ENCODE measurements at places on chromosomes 2 and 18. TPM values are rescaled to one million over a fixed set of nuclear protein-coding genes. Genes with fewer than 3 reads are reported as not detected.

DNA sequence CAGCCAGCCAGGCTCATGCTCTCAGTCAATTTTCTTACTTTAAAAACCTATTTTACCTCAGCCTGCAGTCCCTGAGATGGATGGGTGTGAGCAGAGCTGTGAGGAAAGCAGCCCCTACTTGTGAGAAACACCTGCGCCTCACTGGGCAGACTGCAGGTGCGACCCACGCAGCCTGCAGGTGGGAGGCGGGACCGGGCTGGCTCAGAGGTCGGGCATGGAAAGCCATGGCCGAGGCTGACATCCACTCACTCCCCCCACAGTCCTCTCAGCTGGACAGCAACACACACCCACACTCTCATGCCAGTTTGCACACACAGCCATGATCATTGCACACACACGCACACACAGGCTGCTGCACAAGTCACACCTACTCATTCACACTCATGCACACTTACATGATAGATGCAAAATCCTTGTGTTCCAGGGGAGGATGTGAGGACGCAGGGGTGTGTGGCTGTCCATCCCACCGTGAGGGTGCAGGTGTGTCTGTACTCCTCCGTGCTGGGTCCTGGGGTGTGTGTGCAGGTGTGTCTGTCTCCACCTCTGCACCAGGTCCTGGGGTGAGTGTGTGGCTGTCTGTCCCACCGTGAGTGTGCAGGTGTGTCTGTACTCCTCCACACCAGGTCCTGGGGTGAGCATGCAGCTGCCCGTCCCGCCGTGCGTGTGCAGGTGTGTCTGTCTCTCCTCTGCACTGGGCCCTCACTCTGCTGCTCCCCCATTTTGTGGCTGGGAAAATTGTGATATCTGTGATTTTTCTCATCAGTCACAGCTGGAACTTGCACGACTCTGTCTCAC, 166.5 kb downstream of the RTP5 start:
- no peak for DNase-seq

DNA sequence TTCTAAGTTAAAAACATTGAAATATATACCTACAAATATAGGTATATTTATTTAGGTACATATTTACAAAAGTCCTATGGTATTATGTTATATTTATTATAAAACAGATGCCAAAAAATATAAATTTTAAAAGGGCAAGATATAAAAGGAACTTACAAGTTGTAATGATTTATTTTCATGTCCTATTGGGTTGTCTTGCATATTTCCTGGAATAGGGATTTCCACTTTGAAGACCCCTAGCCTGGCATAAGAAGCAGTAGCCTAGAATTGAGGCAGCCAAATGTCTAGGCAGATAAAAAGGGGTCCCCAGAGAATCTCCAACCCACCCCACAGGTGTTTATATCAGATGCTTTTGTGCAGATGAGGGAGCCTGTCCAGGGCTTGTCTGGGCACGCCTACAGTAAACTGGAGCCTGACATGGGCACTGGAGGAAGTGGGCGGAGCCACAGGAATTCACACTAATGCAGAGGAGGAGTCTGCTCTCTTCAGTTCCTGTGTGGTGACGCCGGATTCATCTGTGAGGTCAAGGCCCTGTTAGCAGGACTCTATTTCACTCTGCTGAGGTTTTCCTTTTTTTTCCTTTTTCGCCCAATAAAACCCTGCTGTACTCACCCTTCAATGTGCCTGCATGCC, 1088.9 kb upstream of the PIK3C3 start:
- DNase-seq: no peak

The FER1L5 gene
- total RNA-seq: not detected

DNA sequence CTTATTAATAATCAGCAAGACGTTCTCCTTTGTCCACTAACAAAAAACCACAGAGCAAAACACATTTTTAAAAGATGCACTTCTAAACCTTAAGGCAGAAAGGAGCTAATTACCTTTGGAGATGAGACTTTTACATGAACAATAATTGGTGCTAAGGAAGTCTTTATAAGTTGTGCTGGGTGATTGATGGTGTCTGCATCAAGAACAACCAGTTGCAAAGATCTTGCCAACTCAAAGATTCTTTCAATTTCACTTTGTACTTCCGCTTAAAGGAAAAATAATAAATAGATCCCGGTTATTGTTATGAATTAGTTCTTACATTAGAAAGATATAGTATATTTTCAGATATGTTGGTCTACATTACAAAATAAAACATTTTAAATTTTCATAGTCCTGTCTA, 26.9 kb upstream of the ARL5A start:
- no peak for DNase-seq

DNA sequence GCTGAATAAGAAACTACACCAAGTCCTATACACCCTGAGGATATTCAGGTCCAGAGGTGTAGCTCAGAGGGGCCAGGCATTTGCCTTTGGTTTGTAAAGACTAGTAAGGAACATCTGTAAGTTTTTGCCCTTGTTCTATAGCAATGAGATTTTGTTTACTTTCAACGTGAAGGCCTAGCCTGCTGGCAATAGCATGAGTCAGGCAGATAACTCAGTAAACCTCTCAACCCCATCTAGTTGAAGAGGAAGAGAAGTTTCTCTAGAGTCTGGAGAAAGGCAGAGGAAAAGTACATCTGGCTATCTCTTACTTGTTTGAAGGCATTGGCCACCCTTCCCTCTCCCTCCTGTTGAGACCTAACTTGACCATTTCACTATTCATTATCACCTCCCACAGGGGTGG, 70.3 kb upstream of the ZNF521 start:
- DNase-seq: no peak

The ASB3 gene
- 18.9 TPM for total RNA-seq

DNA sequence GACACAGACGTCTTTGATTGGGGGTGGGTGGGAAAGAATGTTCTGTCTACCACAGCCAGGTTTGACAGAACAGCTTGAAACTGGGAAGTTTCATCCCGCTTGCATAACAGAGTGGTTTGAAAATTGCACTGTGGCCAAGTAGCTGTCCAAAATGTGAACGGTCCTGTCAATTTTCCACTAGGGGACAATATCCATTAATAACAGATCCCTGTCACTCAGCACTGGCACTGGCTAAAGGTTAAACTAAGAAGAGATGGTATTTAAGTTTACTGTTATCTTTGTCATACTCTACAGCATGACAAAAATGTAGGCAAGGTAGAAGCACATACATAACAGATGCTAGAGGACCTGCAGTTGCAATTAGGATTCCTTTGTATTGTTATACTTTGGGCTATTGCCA, 55.6 kb upstream of the ACMSD start:
- no peak for DNase-seq

The AFF3 gene
- 0.02 TPM for total RNA-seq

The CELF4 gene
- total RNA-seq: not detected

DNA sequence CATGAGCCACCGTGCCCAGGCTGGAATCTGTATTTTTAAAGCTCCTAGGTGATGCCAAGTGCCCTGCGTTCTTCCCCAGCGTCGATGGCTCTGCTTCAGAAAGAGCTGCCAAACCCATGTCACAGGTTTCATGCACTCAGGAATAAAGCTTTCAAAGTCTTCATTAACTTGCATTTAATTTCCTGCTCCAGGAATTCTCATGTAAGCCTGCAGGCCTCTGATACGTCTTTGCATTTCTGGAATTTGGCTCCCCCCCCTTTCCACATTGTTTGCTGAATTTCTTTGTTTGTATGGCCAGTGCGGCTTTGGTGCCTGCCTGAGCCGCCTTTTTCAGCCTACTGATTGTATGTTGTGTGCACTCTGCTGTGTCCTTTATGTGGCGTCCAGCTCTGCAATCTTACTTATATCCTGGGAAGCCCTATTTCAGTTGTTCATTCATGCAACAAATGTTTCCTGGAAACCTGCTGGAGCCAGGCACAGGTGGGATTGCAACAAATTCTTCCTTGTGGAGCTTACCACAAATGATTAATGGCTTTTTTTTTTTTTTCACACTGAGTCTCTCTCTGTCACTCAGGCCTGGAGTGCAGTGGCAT, 17.9 kb upstream of the OTOF start:
- DNase-seq: no peak

GRCh38 chr18:33440060-33441043, at the start of gene CCDC178:
Gene CCDC178 (minus strand): TSS chr18:33440721. CDS start chr18:33412088, 28,633 bp downstream.
- DNase-seq: peak; percentile 56

GRCh38 chr2:207437136-207437523, 92.6 kb upstream of the CREB1 start:
- no peak for DNase-seq

The ALKAL2 gene
- not detected for total RNA-seq

DNA sequence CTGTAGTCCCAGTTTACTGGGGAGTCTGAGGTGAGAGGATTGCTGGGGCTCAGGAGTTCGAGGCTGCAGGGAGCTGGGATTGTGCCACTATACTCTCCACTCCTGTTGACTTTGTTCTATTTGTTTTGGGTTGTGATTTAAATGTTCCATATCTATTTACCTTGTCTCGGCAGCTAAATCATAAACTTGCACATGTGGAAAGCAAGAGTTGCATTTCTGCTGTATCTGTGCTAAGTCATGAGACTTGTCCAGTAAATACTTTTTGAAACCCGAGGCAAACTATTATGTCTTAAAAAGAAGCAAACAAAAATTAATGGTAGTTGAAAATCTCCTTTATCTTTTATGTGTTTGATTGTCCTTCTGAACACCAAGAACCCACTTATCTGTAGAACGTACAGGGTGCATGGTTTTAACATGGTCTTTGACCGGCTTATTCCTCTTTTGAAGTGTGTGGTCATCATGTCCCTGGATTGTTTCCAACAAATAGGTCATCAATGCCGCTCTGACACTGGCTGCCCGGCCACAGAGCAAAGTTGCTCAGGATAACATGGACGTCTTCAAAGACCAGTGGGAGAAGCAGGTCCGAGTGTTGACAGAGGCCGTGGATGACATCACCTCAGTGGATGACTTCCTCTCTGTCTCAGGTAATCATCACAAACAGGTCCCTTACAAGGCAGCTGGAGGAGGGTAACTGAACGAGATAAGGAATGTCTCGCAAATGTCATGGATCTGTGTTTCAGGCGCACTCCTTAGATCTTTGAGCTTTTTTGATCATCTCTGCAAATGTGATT, 241.1 kb upstream of the LRRTM1 start:
- DNase-seq: no peak

DNA sequence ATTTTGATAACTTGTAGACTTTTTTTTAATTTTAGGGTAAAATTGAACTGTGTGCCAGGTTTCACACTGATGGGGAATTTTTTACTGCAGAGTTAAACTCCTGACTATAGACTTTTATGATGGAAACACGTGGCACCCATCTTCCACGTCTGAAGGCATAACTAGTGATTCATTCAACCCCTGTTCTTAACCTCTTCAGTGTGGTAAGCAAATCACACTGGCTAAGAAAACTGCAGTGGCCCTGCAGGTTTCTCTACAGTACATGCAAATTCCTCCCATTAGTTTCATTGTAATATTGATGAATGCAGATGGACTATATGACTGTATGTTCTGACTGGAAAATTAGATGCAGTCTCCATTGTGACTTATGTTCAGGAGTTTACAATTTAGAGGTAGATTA, 47.2 kb downstream of the SMAD4 start:
- DNase-seq: no peak

The PLCL1 gene
- 8.9 TPM for total RNA-seq

- no peak for DNase-seq
Observed at GRCh38 chr2:99856119-99856518, 286.3 kb downstream of the AFF3 start.

- no peak for DNase-seq
Observed at GRCh38 chr2:99880964-99881294, 261.5 kb downstream of the AFF3 start.

GRCh38 chr2:203383038-203383437, 54.8 kb downstream of the ABI2 start:
- DNase-seq: no peak

The THSD7B gene
- total RNA-seq: not detected

DNA sequence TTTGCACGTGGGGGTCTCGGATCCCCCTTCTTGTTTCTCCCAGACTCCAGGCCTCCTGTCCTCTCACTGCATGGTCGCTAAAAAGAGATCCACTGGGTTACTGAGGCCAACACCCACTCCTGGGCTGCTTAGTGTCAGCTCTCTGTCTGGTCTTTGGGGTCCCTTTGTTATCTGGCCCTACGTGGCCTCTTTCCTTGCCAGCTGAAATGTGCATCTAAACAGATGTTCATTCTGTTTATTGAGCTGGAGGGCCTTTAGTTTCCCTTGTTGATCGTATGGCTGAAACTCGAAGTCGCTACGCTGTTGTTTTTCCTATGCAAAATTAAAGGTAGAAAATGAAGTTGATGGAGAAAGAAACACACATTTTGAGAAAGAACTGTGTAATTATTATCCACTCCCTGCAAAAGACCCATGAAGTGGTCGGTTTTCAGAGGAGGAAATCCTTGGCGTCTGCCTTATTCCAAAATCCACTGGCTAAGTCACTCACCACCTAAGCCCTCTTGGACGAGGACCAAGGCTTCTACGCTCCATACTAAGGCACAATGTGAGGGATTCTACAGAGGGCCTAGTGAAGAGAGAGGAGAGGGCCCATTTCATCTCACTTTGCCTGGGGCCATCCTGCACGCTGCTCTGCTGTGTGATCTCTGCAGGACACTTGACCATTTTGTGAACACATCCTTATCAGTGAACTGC, 105.3 kb downstream of the GLI2 start:
- no peak for DNase-seq

DNA sequence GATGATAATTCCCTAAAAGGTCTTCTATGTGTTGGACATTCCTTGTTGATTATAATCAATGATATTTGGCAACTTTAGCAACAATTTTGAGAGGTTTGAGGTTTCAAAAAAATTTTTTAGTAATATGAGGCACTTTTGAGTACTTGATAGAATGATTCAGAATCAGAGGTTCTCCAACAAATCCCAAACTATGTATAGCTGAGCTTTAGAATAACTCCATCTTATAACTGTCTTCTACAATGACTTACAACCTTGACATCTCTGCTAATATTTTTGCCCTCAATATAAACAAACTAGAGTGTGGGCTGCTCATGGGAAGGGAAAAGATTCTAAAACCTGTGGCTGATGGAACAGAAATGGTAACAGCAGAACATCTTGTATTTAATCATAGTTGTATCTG, 21.5 kb upstream of the SERPINB7 start:
- DNase-seq: no peak

The REG3A gene
- total RNA-seq: 0.31 TPM

DNA sequence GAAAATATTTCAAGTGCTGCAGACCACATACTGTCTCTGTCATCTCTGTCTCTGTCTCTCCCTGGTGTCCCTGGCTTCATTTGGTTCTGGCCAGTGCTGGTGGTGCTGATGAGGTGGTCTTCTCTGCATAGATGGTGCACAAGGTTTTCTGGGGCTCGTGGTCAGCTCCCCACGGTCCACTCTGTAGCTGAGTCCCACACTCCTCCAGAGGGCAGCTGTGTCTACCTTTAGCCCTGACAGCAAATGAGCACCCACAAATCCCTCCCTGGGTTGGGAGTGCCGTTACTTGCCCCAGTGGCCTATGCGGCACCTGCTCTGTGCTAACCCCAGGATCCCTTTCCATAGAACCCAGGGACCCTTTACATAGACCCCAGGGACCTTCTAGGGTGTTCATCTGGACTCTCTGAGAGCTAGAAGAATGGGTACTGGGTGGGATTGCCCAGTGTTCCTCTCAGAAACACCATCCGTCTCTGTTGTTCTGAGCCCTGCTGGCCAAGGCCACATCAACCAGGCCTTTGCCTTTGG, 129.3 kb downstream of the CAPN13 start:
- no peak for DNase-seq

Data from K562 (cell line).